ENCODE measurements at places on chromosomes 6 and 20.
A peak's percentile ranks its signal among the peaks of the same experiment; 100 is the strongest.

DNA sequence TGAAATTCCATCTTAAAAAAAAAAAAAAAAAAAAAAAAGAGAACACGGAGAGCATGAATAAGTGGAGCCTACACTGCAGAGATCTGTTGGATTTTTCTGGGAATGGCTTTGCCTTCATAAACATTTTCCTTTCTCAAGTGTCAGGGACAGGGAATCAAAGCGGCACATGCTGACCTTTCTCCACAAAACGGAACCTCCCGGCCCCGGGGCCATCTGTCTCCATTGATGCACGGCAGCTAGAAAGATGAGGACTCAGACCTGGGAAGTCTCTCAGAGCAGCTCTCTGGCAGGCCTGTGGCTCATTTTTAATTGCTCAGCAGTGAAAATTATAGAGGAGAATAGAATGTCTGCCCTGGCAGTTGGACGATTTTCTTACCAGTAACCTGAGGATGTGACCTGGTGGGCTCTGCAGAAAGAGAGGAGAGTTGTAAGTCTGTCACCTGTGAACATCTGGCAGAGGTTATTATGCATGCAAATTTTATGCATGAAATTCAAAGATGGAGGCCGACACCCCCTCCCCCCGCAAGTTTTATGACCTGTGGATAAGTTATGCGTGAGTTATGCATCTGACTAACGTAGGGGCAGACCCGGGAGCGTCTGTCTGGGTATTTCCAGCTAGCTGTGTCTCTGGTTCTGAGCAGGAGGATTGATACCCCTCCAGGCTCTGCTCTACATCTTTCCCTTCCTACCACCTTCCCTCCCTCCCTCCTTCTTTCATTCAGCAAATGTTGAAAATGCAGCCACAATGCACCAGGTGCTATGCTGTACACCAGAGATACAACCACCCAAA is 352.5 kb downstream of the CDH26 start:
- DNase-seq: no peak

GRCh38 chr20:50885781-50886180 is 45.5 kb downstream of the ADNP start:
- DNase-seq: no peak

- no peak for DNase-seq
Observed at GRCh38 chr20:18138266-18138582, 561 bp downstream of the KAT14 start.

- DNase-seq: no peak
Observed at GRCh38 chr6:68638230-68638900, 3.3 kb downstream of the ADGRB3 start.

- DNase-seq: no peak
Observed at GRCh38 chr20:4951299-4951698, 50.0 kb downstream of the SLC23A2 start.

- no peak for DNase-seq
Observed at GRCh38 chr6:4603291-4603690, 172.9 kb upstream of the CDYL start.

DNA sequence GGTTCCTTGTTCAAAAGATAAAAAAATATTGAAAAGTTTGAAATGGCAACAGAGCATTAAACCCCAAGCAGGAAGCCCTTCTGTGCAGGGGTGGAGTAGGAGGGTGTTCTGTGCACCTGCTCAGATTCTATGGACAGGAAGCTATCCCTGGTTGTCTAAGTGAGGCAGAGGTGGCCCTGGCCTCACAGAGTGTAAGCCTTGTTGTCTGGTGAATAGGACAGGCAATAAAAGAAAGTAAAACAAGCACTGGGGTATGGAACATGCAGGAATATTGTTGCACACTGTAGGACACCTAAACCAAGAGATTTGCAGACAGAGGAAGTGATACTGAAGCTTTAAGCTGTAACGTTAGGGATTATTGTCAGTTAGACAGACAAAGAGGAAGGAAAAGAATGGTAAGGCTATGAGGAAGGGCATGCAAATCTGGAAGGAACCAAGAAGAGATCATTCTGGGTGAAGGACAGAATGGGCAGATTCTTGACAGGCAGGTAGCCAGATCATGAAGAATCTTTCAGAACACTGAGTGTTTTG is 66.8 kb downstream of the TBC1D7 start:
- no peak for DNase-seq

DNA sequence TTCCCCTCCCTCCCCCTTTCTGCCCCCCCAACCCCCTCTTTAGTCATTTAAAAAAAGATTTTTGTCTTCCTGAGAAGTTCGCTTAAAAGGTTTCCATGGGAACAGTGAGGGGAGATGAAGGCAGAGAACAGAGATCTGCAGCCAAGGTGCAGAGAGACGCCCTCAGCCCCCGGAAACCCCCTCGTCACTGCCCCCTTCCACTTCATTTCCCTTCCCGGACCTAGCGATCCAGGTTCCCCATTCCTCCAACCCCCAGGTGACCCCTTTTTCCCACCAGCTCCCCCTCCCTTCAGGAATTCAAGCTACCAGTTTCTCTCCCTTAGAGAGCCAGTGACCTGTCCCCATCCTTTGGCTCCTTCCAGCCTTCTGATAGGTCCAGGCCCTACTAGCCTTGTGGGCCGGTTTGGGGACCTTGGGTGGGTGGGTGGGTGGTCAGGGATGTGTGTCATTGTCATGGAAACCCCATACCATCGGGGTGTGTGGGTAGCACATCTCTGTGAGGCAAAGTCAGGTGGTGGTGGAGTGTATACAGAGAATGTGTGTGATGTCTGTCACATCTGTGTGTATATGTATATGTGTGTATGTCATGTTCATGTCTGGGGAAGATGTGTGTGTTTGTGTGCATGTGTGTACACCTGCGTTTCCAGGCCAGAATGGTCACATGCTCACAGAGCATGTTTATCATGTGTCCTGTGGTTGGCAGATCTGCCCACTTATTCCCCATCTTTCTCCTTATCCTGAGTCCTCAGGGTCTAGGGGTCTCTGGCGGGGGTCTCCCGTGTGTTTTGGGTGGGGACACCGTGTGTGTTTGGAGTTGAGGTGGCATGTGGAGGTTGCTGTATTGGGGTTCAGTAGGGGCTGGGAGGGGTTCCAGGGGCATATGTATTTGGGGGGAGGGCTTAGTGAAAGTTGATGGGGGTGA is 7.0 kb downstream of the SYNGAP1 start:
- DNase-seq: no peak

DNA sequence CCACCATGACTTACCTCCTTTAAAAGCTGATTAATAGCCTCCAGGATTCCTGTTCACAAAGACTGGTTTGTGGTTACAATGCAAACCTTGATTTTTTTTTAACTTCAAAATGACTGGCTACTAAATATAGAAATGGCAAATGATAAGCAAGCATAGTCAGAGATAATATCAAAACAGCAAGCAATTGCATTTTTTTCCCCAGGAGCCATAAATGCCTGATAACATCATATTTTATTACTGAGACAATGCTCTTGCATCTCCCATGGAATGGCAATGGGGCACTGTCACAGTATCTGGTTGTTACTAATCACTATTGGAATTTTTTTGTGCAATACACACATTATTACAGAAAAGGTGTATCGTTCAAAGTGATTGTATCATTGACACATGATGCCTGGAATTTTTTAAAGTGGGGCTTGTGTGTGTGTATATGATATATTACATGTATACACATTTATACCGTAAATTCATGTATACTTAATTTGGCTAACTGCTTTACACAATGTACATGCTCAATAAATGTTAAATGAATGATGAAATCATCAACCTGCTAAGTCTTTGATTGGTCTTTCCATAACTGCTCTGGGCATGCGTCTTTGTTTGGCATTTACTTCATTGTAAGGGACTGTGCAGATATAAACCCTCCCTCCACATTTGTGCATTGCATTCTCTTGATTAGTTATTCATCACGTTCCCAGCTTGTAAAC is 980 bp upstream of the SALL4 start:
- DNase-seq: no peak

DNA sequence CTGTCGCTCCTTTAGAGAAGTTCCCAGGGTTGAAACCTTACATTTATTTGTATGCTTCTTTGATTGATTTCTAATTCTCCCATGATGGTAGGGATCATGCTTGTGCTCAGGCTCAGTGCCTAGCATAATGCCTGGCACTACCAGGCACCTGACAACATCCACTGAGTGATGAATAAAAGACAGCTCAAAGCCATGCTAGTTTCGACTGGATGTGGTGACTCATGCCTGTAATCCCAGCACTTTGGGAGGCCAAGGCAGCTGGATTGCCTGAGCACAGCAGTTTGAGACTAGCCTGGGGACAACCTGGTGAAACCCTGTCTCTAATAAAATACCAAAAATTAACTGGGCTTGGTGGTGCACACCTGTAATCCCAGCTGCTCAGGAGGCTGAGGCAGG is 11.6 kb upstream of the CD164 start:
- no peak for DNase-seq

DNA sequence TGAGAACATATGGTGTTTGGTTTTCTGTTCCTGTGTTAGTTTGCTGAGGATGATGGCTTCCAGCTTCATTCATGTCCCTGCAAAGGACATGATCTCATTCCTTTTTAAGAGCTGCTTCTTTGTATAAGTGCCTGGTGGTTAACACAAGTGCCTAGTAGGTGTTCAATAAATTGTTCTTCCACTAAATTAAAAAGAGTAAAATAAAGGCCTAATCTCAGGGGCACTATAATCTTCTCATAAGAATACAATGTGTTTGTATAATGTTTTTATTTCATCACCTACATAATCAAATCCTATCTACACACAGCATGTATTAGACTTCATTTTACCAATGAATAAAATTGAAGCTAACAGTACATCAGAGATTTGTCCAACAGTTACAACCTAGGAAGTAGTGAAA is 252.7 kb downstream of the KHDC1L start:
- peak; percentile 3 for DNase-seq

- DNase-seq: no peak
Observed at GRCh38 chr20:719816-720215, 44.2 kb upstream of the SCRT2 start.

DNA sequence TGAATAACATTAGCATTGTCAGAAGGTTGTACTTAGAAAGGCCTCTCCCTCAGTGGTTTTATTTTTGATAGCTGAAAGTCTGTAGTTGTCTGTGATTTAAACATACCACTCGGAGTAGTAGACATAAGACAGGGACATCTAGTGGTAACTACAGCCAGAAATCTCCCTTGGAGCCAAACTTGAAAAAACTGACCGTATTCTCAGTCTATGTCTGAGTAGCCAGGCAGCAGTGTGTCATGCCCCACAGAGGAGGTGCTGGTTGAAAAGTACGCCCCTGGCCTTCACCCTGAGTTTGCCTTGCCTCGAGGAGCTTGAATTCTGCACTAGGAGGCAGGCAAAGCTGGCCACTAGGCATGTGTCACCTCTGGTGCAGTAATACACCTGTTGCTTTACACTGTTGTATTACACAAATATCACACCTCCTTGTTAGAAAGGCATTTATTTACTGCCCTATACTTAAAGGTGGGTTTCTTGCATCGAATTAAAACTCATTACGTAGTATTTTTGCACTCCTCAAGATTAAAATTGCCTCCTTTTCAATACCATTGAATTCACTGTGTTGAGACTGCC is 20.8 kb downstream of the ZBTB2 start:
- no peak for DNase-seq

GRCh38 chr6:21560249-21560648 is 33.3 kb upstream of the SOX4 start:
- no peak for DNase-seq

DNA sequence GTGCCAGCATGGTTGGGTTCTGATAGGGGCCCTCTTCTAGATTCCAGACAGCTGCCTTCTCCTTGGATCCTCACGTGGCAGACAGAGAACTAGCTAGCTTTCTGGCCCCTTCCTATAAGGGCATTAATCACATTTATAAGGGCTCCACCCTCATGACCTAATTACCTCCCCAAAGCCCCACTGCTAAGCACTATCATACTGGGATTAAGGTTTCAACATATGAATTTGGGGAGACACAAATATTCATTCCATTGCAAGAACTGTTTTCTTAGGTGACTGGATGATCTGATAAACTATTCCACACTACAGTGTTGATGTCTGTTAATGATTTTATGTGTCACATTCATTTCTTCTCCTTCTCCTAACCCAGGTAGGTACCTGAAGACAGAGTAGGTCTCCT is 135.8 kb upstream of the COL21A1 start:
- DNase-seq: no peak

DNA sequence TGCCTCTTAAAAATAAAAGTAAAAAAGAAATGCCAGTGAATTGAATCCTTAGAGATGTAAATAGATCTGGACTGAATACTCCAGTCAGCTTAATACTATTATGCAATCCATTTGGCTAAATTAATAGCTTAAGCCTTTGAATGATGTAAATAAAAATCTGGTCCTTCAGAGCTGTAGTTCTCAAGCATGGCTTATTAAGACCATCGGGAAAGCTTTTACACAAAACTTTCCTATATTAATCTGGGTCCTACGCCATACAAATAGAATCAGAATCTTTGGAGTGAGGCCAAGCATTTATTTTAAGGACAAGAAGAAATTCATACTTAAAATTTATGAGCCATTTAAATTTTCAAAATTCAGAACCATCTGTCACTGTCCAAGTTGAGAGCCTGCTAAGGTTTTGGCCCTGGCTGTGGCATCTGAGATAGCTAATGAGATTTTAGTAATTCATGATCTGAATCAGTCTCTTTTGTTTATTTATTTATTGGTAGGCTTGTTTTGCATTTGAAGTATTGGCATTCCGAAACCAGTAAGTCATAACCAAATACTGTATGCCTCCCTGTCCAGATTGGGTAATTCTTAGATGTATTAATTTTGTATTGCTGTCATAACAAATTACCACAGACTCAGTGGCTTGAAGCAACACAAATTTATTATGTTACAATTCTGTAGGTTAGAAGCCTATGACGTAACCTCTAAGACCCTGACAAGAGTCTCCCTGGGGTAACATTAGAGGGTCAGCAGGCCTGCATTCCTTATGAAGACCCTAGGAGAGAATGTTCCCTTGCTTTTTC is 228.1 kb upstream of the RAB32 start:
- no peak for DNase-seq

GRCh38 chr6:47420394-47421371 is 56.9 kb upstream of the CD2AP start:
- DNase-seq: no peak

- peak; percentile 47 for DNase-seq
Observed at GRCh38 chr6:136643850-136644596, 93.8 kb upstream of the MAP7 start.

DNA sequence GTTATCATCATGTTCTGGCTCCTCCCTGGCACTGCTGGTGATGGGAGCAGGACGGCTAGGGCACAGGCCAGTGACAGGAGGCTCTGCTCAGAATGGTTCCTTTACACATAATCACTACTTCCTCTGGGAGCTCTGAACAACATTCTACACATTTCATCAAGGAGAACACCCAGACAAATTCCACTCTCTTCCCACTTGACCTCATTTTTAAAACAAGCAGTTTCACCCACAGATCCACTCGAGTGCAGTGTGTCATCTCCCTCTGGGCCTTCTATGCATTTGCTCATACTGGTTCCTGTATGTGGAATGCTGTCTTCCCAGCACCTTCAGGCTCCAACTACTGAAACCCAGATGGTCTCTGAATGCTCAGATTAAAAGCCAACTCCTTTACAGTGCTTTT is 84.8 kb downstream of the ELOVL5 start:
- DNase-seq: no peak

DNA sequence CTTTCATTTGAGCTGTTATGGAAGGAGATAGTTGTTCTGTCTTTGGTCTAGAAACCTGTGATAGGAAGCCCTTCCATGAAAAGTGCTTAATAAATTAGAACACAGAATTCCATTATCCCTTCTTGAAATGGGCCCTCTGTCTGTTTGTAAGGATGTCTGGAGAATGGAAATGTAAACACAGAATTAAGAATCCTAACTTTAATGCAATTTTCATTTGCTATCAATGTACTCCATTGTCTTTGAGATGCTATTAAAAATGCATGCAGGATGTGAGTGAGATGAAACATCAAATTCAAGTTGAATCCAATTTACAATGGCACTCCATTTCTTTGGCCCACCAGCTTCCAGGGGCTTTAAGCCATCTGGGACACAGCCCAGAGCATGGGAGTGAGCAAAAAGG is 13.9 kb upstream of the AARS2 start:
- DNase-seq: no peak
